T-helper 1 cell treated with Interleukin-12 subunit alpha and Interleukin-12 subunit beta and Interleukin-4 antibody, amounts not matched to agents 30 ng/mL and 1 ng/mL, for 36 hours (primary cell): ENCODE measurements at places on chromosomes 7 and 10. TPM values are rescaled to one million over a fixed set of nuclear protein-coding genes. Genes with fewer than 3 reads are reported as not detected.

ACHE gene
- total RNA-seq = 0.17 and 0.42 TPM in 2 replicates

CDC14C gene
- total RNA-seq = not detected in 2 replicates

CNPY1 gene
- total RNA-seq = not detected in 2 replicates

LGI1 gene
- total RNA-seq = not detected in 2 replicates

COL17A1 gene
- not detected in 2 replicates for total RNA-seq

KLF14 gene
- not detected in 2 replicates for total RNA-seq

SPDYE2B gene
- total RNA-seq = not detected in 2 replicates

MSMB gene
- not detected in 2 replicates for total RNA-seq

GNAT3 gene
- total RNA-seq = not detected in 2 replicates
